NCI-H1417 treated with DMSO at 0.1 percent for 48 hours (cell line): ENCODE measurements at places on chromosomes 7 and 10.

DNA sequence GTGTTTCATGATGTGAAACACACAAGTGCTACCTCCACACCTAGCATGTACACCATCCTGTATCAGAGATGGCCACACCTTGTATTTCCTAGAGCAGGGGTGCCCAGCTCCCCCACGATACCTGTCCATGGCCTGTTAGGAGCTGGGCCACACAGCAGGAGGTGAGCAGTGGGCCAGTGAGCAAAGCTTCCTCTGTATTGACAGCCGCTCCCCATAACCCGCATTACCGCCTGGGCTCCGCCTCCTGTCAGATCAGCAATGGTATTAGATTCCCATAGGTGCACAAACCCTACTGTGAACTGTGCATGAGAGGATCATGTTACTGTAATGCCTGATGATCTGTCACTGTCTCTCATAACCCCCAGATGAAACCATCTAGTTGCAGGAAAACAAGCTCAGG lies 145.6 kb upstream of the RNF32 start:
- no peak for DNase-seq

DNA sequence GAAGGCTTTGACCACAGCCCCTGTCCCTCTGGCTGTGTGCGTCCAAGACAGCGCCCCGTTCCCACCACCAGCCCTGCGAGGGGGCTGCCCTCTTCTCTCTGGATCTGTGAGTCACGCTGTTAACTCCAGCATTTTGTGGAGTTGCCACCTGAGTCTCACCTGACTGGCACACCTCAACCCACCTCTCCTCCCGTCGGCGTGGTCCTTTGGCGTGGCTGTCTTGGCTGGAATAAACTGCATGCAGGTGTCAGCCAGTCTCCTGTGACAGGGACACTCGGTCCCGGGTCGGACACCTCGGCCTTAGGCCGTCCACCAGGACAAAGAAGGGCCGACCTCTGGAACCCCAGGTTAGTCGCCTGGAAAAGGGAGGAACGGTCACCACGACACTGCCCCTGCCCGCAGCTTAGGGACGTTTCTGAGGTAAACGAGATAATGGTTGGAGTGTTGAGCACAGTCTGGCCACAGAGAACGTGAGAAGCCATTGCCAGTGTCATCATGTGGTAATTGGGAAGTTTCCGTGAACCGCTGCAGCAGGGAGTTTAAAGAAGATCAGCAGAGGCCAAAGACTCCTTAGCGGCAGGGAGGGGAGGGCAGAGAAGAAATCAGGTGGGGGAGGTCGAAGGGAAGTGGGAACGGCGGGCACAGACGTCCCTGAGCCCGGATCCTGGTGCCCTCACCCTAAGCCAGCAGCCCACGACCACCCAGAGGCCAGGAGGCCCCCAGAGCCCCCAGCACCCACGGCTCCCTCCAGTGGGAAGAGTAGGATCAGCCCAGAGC lies 73.6 kb upstream of the FAM20C start:
- no peak for DNase-seq

DNA sequence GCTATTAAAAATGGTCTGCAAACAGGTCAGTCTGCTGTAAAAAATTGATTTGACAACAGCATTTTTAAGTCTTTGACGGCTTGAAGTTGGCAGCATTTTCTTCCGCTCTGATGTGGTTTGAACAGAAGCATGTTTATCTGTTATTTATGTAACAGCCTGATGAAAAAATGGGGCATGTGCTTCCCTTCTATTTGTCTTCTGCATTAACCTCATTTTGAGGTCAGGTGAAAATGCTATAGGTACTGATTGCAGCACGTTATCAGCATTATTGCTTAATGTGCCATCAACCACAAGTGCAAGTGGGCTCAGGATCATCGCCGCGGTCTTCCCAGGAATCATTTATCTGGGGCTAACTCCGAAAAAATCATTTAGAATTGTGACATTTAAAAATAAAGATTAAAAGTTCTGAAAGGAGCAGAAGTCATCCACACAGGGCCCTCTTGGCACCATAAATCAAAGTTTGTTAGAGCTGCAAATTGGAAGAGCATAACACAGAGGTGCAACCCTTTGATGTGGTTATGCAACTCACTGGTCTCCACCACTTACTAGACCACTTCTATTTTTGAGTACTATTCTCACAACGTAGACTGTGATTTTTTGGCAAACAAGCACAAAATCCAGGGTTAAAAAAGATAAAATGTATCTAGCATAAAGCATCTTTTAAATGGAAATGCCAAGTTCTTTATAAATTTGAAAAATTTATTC lies 307.7 kb downstream of the MDFIC start:
- no peak for DNase-seq

- DNase-seq: no peak
These were observed 33.0 kb downstream of the WIPF3 start for GRCh38 chr7:29839302-29839701.

GRCh38 chr10:24118246-24118645 lies 90.7 kb upstream of the KIAA1217 start:
- no peak for DNase-seq

GRCh38 chr10:110032801-110033700 lies 25.3 kb downstream of the ADD3 start:
- DNase-seq: no peak

DNA sequence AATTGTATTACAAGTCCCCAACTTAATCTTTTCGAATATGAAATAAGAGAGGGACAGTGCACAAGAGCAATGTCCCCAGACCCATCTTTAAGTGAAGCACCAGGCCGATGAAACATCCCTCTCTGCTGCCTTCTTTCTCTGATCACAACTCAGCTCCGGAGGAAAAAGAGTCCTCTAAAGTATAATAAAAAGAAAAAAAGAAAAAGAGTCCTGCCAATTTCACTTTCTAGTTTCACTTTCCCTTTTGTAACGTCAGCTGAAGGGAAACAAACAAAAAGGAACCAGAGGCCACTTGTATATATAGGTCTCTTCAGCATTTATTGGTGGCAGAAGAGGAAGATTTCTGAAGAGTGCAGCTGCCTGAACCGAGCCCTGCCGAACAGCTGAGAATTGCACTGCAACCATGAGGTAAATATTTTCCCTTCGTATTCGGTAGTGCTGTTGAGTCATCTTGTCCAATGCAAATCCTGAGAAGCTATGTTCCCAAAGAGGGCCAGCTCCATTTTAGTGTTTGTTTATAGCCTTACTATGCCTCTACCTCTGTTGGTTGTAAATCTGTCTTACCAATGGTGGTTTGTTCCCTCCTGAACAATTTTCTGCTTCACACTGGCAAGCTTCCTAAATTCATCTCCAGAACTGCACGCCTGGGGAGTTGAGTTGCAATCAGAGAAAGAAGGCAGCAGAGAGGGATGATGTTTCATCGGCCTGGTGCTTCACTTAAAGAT lies at the start of gene IFIT2:
Gene IFIT2 (plus strand): TSS at position 326 of the 725 bp plus-strand sequence. CDS start 78 bp downstream, at position 404.
- no peak for DNase-seq

DNA sequence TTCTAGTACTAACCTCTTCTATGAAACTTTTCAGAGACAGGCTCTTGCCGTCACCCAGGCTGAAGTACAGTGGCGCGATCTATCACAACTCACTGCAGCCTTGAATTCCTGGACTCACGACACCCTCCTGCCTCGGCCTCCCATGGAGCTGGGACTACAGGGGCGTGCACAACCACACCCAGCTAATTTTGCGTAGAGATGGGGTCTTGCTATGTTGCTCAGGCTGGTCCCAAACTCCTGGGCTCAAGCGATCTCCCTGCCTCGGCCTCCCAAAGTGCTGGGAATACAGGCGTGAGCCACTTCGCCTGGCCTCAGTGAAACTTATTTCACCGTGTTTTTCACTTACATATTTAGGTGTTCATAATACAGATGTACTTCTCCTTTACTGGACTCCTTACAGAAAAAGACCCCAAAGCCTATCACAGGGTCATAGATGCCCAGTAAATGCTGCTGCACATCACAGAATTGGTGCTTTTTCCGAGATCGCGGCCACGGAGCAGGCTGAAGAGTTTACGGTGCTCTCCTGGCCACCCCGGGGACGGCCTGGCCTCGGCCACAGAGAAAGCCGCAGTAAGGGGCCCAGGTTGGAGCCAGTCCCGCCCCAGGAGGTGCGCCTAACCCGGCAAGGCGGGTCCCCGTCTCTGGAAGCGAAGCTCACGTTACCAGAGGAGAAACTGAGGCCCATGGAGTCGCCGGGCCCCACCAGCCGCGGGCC lies 595 bp downstream of the TBL2 start:
- no peak for DNase-seq

DNA sequence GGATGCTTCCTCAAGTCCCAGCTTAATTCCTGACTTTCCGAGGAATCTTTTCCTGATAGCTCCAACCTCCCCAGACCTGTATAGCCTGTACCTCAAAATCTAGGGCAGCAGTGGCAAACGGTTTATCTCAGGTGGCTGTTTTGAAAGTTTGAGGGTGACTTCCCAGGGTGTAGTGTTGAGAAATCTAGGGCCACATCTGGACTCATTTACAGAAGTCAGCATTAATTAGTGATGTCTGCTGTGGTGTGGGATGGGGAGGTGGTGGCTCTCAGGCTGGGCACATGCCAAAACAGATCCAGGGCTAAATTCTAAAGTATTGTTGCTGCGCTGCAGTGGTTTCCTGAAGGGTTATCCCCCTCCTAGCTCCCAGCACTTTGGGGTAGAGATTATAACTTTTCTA lies 38.0 kb downstream of the UNC5B start:
- no peak for DNase-seq

- DNase-seq: no peak
These were observed 12.5 kb upstream of the LIPK start for GRCh38 chr10:88693392-88694020.

DNA sequence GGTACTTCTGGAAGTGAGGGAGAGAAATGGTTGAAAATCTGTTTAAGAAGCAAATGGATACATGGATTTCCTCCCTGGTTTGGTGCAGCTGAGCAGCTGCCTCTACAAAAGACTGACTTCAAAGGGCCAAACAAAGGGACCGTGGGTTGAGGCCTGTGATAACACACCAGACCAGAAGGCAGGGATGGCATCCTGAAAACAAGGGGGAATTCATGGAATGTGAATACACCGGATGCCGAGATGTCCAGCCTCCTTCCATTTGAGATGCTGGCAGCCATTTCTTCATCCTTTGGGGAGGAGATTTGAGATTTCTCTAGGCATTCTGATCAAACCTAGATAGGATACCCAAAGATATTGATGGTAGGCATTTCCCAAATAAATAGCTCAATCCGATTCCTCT lies 36.9 kb downstream of the TAF3 start:
- no peak for DNase-seq

DNA sequence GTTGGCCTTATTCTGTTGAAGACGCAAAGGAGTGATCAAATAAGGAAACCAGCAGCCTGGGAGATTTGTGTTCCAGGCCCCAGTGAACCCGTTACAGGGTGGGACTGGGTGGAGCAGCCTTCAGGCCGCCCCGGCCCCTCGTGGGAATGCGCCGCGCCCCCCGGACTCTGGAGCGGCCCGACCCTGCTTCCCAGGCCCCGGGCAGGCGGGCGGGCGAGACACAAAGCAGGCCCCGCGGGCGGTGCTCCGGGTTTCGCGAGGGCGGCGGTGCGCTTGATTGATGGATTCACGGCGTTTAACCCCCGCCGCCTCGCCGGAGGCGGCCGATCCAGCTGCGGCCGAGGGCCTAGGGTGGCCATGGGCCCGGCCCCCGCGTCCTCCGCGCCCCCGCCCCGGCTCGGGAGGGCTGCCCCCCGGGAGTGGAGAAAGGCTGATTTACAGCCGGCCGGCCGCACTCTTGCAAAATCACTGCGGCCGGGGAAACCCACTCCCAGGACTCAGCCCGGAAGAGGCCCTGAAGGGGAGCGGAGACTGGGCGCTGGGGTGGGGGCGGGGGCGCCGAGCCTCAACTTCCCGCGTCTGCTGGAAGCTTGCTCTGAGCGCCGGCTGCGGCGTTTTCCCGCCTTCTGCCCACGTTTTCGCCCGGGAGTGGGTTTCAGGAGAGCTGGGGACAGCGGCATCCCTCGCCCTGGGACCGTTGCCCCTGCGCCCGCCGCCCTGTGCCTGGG lies 299.6 kb upstream of the NFE2L3 start:
- DNase-seq: no peak

- DNase-seq: peak; percentile 69
These were observed 41.9 kb downstream of the DGKI start for GRCh38 chr7:137804836-137805235.

DNA sequence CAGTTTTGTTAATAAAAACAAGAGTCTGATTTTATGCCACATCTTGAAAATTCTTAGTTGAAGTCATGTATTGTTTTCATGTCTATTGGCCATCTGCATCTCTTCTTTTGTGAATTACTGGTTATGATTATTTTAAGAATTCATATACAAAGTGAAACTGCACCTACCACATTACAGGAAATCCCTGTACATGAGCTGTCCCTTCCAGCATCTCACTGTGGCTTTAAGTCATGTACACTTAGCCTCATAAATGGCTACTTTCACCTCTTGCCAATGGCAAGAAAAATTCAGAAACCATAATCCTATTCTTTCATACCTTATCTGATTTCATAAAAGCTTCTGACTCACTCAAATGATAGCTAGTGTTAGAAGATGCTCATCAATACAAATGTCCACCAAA lies 48.6 kb downstream of the CRTAC1 start:
- no peak for DNase-seq

DNA sequence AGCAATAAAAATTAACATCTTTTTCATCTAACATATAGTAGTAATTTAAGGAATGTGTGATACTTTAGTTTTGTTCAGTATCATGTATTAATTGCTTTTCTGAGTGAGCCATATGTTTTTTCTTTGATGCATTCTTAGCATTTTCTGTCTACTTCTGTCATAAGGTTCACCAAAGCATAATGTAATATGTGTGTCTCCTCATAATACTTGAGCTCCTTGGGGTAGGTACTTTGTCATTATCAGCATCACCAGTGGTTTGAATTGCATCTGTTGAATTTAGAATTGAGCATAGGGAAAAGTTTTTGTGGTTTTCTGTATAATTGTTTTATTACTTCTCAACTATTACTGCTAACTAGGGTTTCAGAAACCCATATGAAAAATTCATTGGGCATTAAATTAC lies 26.5 kb downstream of the VPS50 start:
- DNase-seq: no peak

GRCh38 chr7:47069385-47070076 lies 512.4 kb downstream of the TNS3 start:
- DNase-seq: no peak

DNA sequence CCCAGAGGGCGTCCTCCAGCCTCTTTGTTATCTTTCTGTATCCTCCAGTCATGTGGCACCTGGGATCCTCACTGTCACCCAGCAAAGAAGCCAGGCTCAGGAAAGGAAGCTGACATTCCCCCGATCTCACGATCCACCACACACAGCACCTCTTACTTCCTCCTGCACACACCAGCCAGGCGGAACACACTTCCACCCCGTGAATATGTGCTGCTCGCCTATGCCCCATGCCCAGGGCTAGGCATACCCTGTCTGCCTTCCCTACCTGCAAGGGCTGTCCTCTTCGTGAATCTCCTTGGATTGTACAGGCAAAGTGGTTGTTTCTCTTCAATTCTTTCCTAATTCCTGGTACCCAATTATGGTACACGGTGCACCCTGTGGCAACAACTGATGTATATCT lies 191.0 kb downstream of the TNS3 start:
- no peak for DNase-seq

- no peak for DNase-seq
These were observed 6.4 kb downstream of the CLDN12 start for GRCh38 chr7:90409667-90410066.
